ENCODE measurements at places on chromosomes 3 and 15.

DNA sequence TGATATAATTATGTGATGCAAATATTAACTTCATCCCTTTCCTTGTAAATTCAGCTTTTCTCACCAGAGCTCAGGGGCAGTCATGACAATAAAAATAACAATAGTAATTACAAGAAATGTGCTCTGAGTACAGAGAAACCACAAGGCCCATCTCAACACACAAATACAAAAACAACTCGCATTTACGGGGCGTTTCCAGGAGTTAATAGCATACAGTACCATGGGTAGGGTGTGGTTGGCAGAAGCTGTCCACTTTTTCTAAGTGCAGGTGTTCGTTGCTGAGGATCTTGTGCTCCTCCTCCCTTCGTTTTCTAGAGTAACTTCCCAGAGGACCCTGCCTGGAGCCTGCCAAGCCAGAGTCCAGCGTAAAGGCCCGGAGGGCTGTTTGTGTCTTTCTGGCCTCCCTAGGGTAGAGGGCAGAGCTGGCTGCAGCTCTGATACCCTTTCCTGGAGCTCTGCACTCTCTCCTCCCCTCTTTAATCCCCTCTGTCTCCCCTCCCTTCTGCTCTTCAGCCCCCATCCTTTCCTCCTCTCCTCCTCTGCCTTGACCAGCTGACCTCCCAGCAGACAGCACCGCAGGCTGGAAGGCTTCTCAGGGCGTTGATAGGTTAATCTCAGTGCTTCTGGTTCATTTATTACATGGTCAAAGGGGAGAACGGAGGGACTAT, 11.4 kb downstream of the SEMA3G start:
- DNase-seq: no peak

DNA sequence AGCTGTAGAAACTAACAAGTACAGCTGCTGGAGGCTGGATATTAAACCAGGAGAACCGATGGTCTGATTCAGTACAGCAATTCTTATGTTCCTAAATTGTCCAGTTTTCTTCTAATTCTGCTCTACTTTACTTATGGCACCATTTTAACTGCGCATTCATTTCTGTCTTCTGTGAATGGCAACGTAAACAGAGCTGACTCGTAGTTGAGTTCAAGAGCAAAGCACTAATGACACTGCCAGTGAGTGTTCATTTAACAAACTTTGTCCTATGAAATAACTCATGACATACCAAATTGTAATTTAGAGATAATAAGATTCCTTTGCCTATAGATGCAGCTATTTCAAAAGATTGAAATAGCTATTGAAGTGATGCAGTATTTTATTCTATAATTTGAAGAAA, 48.7 kb downstream of the BCHE start:
- no peak for DNase-seq

GRCh38 chr3:123287051-123287961, 85.6 kb downstream of the SEC22A start:
- no peak for DNase-seq

GRCh38 chr3:187277129-187277462, 14.4 kb downstream of the MASP1 start:
- DNase-seq: no peak

DNA sequence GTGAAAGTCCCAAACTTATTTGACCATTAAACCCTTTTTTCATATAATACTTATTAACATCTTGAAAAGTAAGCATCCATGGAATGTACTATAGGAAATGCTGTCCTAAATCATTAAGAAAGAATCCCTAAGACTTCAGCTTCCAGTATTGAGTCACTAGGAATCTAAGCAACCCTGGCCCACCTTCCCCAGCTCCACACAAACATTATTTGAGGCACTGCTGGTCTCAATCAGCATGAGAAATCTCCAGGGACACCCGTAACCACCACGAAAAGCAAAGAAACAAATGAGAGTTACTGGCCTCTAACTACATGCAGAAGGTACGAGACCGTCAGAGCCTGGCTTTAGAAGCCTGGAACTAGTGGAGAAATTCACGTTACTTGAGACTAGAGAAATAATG, 68.2 kb downstream of the POLQ start:
- no peak for DNase-seq

DNA sequence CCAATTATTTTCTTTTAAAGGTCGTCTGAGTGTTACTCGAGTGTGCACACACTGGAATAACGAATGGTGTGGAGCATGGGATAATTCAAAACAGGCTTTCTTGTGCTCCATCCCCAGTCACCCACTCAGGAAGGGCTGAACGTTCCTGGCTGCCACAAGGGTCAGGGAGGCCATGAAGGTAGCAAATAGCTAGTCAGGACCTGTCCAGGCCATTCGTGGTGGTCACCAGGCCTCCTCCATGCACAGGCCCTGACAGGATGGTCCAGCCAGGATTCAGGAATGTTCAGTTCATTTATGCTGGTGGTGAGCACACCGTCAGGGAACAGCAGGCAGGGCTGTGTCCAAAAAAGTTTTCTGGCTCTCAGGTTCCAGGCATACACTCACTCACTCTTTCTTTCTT, 11.7 kb upstream of the NR2E3 start:
- no peak for DNase-seq

DNA sequence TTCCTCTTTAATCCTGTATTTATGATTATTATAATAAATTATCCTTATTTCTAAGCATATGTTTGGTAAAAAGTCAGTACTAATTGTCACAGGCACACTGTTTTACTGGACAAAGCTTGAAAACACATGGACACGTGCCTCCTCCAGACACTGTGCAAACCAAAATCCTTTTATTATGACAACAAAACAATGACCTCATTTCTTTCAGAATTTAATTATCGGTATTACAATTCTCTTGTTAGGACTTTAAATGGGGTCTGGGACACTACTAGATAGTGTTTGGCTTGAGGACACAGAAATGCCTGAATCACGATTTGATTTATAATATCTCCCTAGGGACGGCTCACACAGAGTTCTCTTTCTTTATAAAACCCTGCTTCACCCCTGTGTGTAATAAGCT, 107.3 kb upstream of the IGSF10 start:
- no peak for DNase-seq

DNA sequence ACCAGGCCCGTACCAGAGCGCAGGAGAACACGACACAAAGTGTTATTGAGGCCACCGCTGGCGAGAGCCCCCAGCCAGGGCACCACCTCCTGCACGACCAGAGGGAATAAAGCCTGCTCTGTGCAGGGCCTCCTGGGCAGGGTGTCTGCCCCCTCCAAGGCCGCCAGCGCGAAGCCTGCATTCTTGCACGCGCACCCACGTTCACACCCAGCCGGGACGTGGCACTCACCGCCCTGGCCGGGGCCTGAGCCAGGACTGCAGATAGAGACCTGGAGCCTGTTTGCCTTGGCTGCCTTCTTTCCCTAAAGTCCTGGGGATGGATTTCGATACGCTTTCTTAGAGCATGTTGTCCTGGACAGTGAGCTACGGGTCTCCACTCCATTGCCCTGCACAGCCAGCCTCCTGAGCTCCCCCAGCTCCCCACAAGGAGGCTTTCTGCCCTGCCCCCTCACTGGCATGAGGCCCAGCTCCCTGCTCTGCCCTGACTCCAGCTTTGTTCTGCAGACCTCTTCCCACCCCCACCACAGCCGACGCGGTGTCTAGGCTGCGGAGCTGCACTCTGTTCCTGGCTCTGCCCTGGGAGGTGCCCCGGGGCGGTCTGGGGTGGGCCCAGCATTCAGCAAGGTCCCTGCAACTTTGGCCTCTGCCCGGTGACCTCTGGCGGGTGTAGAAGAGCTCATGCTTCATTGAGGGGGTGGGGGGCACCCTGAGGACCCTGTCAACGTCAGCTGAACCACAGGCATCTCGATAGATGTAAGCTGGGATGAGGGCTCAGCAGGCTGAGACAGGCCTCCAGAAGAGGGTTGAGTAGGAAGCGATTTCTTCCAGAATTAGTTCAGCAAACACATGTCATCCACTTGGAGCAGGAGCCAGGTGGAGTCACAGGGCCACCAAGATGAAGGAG, 145.0 kb downstream of the LRRK1 start:
- DNase-seq: no peak

DNA sequence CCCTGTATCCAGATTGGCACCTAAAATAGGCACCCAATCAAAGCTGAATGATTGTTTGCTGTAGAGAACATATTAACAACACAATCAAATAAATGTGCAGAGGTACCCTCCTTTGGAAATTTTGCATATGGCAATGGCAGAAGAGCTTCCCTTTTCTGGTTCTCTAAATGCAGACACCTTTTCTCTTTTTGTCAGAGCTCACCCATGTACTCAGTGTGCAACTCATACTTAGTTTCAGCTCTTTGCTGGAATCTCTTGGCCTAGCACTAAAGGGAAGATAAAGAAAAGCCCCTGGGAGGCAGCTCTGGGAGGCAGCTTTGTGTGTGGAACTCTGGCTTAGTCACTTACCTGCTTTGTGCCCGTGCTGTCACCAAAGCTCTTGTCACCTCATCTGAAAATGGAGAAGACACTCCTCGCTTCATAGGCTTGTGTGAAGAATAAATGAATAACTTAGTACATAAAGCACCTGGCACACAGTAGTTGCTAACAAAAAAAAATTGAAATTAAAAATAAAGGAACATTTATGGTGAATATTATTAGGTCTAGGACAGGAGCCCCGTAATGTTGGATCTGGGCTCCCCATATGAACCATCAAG, 28.8 kb downstream of the ST6GAL1 start:
- DNase-seq: no peak

GRCh38 chr15:63726491-63726890, 107.3 kb downstream of the HERC1 start:
- no peak for DNase-seq

- DNase-seq: peak; percentile 75
These were observed 7.4 kb upstream of the SH3BP5 start for GRCh38 chr3:15339786-15340215.

GRCh38 chr3:73469331-73469730, 155.4 kb downstream of the PDZRN3 start:
- DNase-seq: no peak

- peak; percentile 57 for DNase-seq
These were observed 34.5 kb downstream of the GPR171 start for GRCh38 chr3:151168269-151169094.

GRCh38 chr3:131236421-131236820, 145.2 kb upstream of the NUDT16 start:
- DNase-seq: peak; percentile 20

- DNase-seq: peak; percentile 50
These were observed 802.6 kb upstream of the ALCAM start for GRCh38 chr3:104564045-104564643.

- no peak for DNase-seq
These were observed 51.4 kb downstream of the FAM43A start for GRCh38 chr3:194736896-194737600.

DNA sequence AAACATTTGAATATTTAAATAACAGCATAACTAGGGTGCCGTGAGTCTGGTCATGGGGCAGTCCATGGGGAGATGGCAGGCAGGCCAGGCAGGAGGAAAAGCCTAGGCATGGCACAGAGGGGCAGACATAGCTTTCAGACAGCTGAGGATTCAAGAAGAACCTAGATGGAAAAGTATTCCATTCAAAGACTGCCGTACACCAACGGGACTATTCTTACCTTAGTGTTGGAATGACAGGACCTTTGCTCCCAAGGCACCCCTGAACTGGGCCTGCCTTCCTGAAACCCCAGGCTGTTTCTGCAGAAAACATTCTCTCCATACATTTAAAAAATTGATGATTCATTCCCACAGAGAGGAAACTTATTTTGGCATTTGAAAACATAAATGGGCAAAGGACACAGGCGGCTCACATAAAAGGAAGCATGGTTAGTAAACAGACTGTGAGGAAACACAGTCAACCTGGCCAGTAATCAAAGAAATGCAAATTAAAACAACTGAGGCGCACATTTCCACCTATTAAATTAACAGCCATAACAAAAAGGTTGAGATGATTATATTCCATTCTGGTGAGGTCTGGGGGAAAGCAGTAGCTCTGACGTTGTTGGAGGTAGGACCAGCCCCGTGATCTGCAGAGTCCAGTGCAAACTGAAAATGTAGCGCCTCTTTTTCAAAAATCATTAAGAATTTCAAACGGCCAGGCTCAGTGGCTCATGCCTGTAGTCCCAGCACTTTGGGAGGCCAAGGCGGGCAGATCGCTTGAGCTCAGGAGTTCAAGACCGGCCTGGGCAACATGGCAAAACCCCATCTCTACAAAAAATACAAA, 71.3 kb upstream of the SMAD3 start:
- no peak for DNase-seq

- no peak for DNase-seq
These were observed 56.7 kb upstream of the ATP13A3 start for GRCh38 chr3:194543550-194543949.

DNA sequence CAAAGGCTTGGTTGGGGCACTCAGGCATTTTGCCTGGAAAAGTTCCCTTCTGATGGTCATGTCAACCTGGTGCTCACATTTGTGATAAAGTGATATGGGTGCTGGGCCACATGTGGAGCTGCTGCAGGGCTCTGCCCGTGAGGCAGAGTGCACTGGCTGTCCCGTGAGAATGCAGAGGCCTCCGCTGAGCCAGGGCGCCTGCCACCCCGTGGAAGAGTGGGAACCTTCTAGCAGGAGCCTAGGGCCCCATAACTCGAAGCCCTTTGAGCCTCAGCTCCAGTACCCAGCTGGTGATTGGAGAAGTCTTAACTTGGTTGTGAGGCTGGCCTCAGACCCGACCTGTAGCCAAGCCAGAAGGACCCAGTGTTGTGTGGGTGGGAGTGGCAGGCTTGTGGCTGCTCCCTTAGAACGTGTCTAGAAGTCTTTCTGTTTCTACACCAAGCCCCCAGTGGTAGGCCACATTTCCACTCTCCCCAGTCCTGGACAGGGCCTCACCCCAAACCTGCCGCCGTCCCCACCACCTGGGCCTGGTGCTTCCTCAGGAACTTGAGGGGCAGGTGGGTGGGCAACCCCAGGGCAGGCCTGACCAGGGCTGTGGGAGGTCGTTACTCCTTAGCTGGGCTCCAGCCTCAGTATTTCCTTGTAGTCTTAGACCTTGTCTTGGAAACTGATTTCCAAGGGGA, 19.7 kb downstream of the SEC61A1 start:
- no peak for DNase-seq

- DNase-seq: no peak
These were observed 703.8 kb upstream of the NR2F2 start for GRCh38 chr15:95626501-95627361.

DNA sequence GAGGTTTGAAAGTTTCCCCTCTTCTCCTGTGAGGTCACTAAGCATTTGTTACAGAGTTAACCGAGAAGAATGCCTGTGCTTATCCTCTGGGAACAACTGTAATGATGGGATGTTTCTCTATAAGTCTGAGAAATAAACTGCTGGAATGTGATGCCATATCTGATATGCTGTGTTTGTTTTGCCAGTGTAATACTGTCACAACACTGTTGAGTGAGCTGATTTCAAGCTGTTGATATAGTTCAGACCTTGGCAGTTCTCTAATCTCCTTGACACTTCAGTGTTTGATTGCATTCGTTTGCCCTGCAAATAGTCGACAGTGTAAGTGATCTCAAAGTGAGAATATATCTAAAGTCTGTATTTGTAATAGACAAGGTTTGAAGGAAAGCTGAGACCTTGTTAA, 73.3 kb downstream of the PTPRG start:
- no peak for DNase-seq

- no peak for DNase-seq
These were observed 39.5 kb downstream of the SUSD5 start for GRCh38 chr3:33179132-33179531.

- DNase-seq: no peak
These were observed 41.4 kb downstream of the SLC30A4 start for GRCh38 chr15:45481135-45481534.

Data from bronchial epithelial cell (primary cell).